Smooth muscle cell of trachea (primary cell): ENCODE measurements at places on chromosomes 16 and 17. TPM values are rescaled to one million over a fixed set of nuclear protein-coding genes. Genes with fewer than 3 reads are reported as not detected.

TBC1D3L gene
- 6.7 and 7.8 TPM in 2 replicates for total RNA-seq

TRPV2 gene
- 89.5 and 120 TPM in 2 replicates for total RNA-seq

CNTD1 gene
- 0.66 TPM in 1 of 2 replicates, not detected in the other for total RNA-seq

TRIM16 gene
- total RNA-seq, result 46.4 and 55.1 TPM in 2 replicates

PRRT2 gene
- 3.6 and 6.0 TPM in 2 replicates for total RNA-seq

TBC1D3B gene
- 1.5 and 3.6 TPM in 2 replicates for total RNA-seq

AANAT gene
- total RNA-seq, result 0.17 TPM in 1 of 2 replicates, not detected in the other

PITPNM3 gene
- 0.44 and 0.50 TPM in 2 replicates for total RNA-seq

PSMC3IP gene
- 3.1 and 5.5 TPM in 2 replicates for total RNA-seq

FN3KRP gene
- total RNA-seq, result 14.4 and 27.8 TPM in 2 replicates

FBXW10B gene
- 0.15 and 0.50 TPM in 2 replicates for total RNA-seq

UNC45B gene
- total RNA-seq, result not detected in 2 replicates

ATP2A1 gene
- total RNA-seq, result 0.44 and 0.99 TPM in 2 replicates

SLC22A31 gene
- total RNA-seq, result 0.33 TPM in 1 of 2 replicates, not detected in the other

GINS2 gene
- total RNA-seq, result 1.5 and 11.1 TPM in 2 replicates

HAP1 gene
- total RNA-seq, result under 0.01 and 0.17 TPM in 2 replicates

CLDN7 gene
- 4.1 and 6.5 TPM in 2 replicates for total RNA-seq

ARL2BP gene
- total RNA-seq, result 70.1 and 76.9 TPM in 2 replicates

KRTAP4-1 gene
- not detected in 2 replicates for total RNA-seq

OTOA gene
- 0.15 and 0.17 TPM in 2 replicates for total RNA-seq

PRSS33 gene
- not detected in 2 replicates for total RNA-seq

HBZ gene
- total RNA-seq, result not detected in 2 replicates

SLC5A11 gene
- total RNA-seq, result not detected in 2 replicates
